ENCODE measurements at places on chromosomes 7 and 10.

DNA sequence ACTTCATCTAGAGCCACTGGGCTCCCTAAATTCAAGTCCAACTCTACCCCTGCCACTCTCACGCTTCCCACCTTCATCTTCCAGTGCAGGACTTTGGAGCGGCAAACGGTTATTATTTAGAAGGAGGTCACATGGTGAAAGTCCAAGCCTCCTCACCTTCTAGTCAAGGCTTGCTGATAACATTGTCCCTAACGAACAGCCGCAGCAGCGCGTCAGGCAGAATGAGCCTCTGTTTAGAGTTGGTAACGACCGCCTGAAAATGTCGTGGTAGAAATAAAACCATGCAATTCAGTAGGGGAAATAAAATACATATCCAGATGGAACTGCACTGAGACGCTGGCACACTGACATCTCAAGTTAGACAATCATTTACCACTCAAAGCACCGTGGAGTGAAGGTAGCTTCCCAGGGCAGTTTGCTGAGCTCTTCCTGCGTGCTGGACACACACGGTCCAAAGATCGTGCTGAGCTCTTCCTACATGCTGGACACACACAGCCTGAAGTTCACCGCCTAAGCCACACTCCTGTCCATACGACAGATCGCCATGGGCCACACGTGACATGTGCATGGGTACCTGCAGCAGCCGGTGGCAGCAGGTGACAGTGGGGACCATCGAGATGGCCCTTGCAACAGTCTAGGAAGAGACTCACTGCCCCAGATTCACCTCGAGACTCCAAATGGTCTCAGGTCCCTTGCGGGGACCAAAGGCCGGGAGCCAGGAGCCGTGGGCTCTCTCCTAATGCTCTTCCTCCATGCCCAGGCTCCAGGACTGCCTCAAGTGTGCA is 323.5 kb downstream of the PTPRN2 start:
- no peak for DNase-seq

DNA sequence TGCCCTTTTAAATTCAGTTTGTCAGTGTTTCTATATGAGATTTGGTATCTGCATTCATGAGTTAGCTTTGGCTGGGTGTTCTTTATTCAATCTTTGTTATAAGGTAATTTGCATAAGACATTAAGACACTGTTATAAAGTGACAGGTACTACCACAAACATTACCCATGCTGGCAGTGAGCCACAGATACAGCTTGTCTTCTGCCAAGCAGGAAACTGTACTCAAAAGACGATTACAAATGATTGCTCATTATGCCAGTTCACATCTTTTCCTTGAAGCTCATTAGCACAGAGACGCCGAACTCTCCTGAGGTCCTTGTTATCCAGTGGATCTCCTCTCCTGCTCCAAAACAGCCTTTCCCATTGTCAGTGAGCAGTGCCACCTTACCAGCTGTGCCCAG is 30.4 kb downstream of the AMPH start:
- DNase-seq = no peak

DNA sequence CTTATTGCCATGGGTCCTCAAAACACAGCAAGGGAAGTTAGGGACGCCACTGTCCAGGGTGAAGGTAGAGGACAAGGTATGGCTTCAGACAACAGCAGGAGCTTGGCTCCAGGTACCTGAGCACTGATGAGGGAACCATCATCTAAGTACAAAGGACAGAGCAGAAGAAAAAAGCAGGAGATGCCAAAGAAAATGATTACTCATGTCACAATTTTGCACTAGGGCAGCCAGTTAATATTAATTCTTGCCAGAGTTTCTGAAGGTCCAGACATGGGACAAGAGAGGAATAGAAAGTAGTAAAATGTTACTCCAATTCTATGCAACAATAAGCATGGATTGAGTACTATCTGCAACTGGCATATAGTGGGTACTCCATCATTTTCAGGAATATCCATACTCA is 14.1 kb downstream of the PTN start:
- DNase-seq = no peak

DNA sequence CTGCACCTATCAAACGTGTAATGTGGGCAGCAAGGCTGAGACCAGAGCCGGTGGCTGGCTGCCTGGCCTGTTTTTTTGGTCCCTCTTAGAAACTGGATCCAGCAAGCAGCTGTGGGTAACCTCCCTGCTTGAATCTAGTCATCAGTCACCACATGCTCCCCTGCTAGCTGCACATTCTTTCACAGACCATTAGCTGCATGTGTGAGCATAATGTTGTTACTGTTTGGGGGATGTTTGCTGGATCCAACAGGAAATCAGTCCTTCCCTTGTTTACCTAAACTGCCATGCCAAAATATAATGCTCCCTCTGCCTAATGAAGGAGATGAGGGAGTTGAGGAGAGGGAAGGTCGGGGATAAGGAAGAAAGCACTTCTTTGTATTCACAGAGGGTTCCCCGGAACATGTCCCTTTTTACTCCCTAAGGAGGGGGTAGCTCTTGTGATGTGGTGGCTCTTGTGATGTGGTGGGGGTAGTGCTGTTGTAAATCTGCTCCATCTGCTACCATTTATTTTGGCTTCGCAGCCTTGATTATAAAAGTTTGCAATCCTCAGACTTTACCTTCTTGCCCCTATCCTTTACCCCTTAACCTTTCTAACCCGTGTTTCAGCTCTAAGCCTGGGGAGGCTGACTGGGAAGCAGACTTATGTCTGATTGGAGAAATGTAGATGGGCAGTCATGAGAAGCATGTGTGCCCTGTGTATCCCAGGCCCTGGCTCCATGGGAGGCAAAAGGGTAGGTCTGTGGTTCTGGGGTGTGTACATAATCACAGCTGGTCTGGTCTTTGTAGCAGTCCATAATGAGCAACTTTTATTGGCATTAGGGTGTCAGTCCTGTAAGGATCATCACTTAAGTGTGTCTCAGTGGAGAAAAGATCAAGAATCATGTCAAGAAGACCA is 20.8 kb downstream of the LOXL4 start:
- DNase-seq = no peak

GRCh38 chr7:106866298-106867281 is 1.5 kb downstream of the PIK3CG start:
- DNase-seq = no peak

Measured in stimulated activated CD4-positive, alpha-beta T cell treated with anti-CD3 and anti-CD28 coated beads, Interleukin-12 subunit alpha, Interleukin-12 subunit beta, amount 100 ng/mL, for 24 hours (primary cell).